ENCODE measurements at places on chromosomes 3 and 15.

DNA sequence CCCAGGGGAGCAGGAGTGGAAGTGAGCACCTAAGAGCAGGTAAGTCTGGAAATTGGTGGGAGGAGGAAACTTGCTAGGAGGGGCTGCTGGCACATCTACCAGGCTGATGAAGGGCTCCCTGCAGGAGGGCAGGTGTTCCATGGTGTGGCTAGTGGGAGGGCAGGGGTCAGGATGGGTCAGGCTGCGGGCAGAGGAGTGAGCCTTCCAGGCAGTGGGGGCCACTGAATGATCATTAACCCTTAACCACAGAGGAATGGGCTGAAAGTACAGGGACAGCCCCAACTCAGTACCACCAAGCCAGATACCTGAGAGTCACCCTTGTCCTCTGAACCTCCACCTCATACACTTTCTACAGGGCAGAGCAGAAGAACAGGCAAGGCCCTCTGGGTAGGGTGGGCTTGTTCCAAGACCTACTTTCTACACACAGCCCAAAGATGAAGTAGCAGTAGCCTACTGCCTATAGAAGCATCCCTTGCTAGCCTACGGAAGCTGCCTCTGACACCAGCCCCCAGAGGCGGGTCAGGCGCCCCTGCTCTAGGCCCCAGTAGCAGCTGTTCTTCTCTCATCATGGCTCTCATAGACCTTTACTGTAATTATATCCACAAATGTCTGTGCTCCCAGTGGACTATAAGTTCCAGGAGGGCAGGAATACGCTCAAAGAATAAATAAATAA lies 4.6 kb downstream of the RAB6B start:
- no peak for DNase-seq

- no peak for DNase-seq
These were observed 61.6 kb downstream of the SAMMSON start for GRCh38 chr3:70061096-70061495.

- DNase-seq: no peak
These were observed 176.2 kb downstream of the P3H2 start for GRCh38 chr3:189944285-189945145.

- no peak for DNase-seq
These were observed 603.3 kb upstream of the TBL1XR1 start for GRCh38 chr3:177800561-177800960.

GRCh38 chr3:171072432-171072831 lies 45.9 kb upstream of the SLC2A2 start:
- DNase-seq: no peak

- no peak for DNase-seq
These were observed 65.1 kb downstream of the GLCE start for GRCh38 chr15:69225355-69226022.

- no peak for DNase-seq
These were observed 240.8 kb downstream of the NR1D2 start for GRCh38 chr3:24185738-24186384.

DNA sequence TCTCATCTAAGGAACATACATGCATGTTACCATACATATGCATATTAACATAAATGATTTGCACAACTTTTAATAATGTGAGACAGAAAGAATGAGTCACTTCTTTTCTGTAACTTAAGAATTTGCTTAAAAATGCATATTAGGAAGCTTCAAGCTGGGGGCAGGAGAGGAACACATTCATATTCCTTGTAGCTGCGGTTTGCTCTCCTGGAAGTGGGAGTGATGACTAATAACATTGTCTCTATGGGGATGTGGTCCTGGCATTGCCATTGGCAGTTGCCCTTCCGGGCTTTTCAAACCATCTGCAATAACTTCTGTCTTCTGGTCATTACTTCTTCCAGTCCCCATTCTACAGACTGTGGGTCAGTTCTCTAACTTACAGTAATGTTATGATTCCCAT lies 15.6 kb downstream of the CHST2 start:
- no peak for DNase-seq

- no peak for DNase-seq
These were observed 9.8 kb downstream of the ISG20 start for GRCh38 chr15:88648357-88649214.

All from stimulated activated CD8-positive, alpha-beta memory T cell treated with anti-CD3 and anti-CD28 coated beads, Interleukin-12 subunit alpha, Interleukin-12 subunit beta, amount 100 ng/mL, for 1 hour (primary cell).